Activated CD8-positive, alpha-beta T cell treated with anti-CD3 and anti-CD28 coated beads, Interleukin-2, amount 10 ng/mL, durations not matched to agents 7 days and 5 days (primary cell): ENCODE measurements at places on chromosomes 1 and 21. TPM values are rescaled to one million over a fixed set of nuclear protein-coding genes. Genes with fewer than 3 reads are reported as not detected.

DNA sequence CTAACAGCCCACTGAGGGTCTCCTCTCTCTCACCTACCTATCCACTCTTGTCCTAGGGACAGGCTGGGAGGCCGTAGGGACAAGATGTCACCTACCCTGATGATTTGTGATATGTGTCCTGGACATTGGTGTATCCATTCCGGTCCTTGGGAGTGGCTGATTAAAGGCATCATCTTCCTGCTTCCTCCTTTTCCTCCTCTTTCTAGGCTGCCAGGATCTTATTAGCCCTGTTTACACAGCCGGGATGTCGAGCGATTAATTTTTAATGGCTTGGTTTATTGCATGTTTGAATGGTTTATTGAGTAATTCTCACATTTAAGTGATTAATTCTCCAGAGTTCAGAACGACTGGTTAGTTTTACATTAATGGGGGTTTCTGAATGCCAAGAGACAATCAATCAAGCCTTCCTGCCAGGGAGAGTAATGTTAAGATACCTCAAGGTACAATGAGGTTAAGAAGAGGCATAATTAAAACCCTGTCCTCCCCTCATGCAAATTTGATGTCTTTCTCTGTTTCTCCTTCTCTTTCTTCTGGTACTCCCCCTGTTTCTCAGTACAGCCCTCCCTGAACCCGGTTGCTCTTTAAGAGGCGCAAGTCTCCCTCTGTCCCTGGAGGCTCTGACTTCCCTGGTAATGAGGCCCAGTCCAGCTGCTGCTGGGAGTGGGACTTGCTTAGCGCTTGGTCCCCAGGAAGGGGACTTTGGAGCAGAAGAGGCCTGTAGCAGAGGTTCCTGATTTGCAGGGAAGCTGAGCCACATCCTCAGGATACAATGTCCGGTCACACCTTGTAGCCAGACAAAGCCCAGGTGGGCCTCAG lies 50.9 kb downstream of the ACTL8 start:
- DNase-seq, result no peak
- H3K27ac ChIP-seq, result no peak overlapping the region
- no peaks in the 10 kb centered on the region for H3K27me3 ChIP-seq
- no peaks in the 10 kb centered on the region for H3K36me3 ChIP-seq

Gene S100A12
- not detected for total RNA-seq

DNA sequence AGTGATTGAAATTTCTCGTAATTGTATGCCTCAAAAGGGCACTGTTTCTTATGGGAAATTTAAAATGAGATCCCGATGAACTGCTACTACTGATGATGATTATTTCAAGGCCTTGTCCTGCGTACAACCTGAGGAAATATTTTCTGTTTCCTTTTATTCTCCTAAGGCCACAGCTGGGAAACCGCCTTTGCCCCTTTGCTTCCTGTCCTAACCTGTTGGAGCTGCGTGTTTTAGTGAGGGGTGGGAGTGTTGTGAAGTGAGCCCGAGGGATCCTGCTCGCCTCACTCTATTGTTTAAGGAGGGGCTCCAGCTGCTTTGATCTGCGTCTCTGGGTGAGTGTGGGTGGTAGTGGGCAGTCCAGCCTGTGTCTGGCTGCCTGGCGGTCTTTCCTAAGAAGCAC lies 14.4 kb downstream of the LAMC2 start:
- no peaks in the 10 kb centered on the region for H3K36me3 ChIP-seq
- no peak for DNase-seq
- peaks cover 27% of the 10 kb centered on the region for H3K27me3 ChIP-seq

GRCh38 chr1:188386161-188386560 lies 1557.4 kb downstream of the PLA2G4A start:
- no peak overlapping the region for H3K4me3 ChIP-seq
- no peak for DNase-seq
- H3K4me1 ChIP-seq, result no peaks in the 10 kb centered on the region
- H3K27me3 ChIP-seq, result no peaks in the 10 kb centered on the region

DNA sequence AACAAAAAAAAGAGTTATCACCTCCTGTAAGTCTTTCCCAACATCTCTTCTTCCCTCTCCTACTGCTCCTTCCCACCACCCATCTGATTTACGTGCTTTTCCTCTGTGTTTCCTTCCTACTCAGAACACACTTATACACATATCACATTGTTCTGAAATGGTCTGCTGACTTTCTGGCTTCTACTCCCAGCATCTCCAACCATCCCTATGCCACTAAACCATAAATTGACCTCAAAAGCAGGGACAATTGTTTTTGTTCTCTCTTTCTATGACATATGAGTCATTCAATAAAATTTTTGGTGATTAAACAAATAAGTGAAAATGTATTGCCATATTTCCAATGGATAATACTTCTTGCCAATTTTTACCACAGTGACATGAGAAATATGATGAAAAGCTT lies 8.2 kb downstream of the GOLPH3L start:
- no peak for DNase-seq
- H3K4me1 ChIP-seq, result peaks cover 9% of the 10 kb centered on the region
- no peak overlapping the region for H3K27ac ChIP-seq
- H3K4me3 ChIP-seq, result no peak overlapping the region
- peaks cover 27% of the 10 kb centered on the region for H3K36me3 ChIP-seq

DNA sequence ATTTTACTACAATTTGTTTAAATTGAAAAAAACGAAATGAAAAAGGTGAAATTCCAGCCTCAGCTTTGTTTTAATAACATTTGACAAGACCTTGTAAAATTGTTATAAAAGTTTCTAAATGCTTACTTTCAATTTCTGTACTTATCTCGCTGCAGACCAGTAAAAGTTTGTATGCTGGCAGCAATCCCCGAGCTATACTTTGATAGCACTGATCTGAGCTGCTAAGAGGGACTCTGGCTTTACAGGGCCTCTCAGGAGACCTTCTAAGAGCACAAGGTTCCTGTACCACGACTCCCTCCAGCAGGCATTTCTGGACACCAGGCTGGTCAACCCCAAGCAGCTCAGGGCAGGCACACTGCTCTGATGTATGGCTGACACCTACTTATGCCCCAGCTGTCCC lies 13.1 kb downstream of the STMN1 start:
- peaks cover 10% of the 10 kb centered on the region for H3K4me1 ChIP-seq
- peaks cover 22% of the 10 kb centered on the region for H3K36me3 ChIP-seq
- H3K4me3 ChIP-seq, result no peak overlapping the region
- no peak for DNase-seq
- no peaks in the 10 kb centered on the region for H3K27me3 ChIP-seq

DNA sequence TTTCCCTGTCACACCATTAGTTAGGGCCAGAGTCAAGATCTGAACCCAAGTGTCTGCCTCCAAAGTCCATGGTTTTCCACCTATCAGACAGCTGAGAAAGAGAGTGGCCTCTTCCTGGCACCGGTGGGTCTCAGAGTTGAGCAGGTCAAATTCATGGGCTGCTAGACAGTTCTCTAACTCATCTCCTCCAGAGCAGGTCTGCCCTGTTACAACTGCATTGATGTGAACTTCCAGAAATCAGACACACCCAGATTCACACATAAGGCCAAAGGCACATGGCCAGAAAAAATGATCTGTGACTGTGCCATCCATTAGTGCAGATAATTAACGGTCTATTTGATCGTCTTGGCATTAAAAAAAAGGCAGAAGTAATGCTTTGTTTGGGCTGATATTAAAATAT lies 17.5 kb downstream of the SMIM12 start:
- no peak overlapping the region for H3K4me3 ChIP-seq
- no peaks in the 10 kb centered on the region for H3K27me3 ChIP-seq
- no peak for DNase-seq
- H3K4me1 ChIP-seq, result peaks cover 12% of the 10 kb centered on the region
- H3K36me3 ChIP-seq, result no peaks in the 10 kb centered on the region

- H3K4me1 ChIP-seq, result peaks cover 2% of the 10 kb centered on the region
- no peaks in the 10 kb centered on the region for H3K27me3 ChIP-seq
These were observed 58.4 kb upstream of the COL6A1 start for GRCh38 chr21:45923146-45923545.

DNA sequence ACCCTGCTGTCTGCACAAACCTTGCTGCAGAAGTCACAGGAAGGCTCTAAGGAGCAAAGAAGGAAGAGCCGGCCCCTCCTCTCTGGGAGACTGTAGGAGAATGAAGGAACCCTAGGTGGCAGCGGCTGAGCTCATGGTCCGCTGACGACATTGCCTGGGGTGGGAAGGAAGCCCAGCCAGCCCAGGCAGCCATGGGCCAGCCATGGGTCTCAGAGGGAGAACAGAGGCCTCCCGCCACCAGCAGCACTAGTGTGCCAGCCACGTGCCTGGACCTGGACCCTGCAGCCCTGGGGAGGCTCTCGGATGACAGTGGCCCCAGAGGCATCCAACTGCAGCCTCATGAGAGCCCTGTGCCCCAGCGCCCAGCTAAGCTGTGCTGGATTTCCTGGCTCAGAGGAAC lies 49.2 kb upstream of the POFUT2 start:
- H3K4me1 ChIP-seq, result no peaks in the 10 kb centered on the region
- H3K27me3 ChIP-seq, result peaks cover 9% of the 10 kb centered on the region
- H3K36me3 ChIP-seq, result no peaks in the 10 kb centered on the region
- H3K27ac ChIP-seq, result no peak overlapping the region
- H3K4me3 ChIP-seq, result no peak overlapping the region
- no peak for DNase-seq

Gene ETNK2
- 0.11 TPM for total RNA-seq

DNA sequence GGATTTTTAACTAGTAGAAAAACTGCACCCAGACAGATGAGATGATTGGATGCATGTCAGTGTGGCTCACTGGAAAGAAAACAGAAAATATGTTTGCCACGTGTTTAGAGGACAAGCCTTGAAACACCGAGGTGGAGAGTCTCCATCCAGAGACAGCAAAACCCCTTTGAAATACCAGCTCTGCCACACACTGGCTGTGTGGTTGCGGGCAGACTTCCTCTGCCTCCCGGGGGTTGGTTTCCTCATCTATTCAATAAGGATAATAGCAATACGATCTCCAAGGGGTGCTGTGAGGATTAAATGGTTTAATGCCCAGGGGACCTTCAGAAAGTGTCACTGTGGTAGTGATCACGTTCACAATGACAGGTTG lies 67.2 kb upstream of the PARP1 start:
- H3K4me1 ChIP-seq, result peaks cover 8% of the 10 kb centered on the region
- no peak for DNase-seq
- no peak overlapping the region for H3K27ac ChIP-seq
- H3K27me3 ChIP-seq, result peaks cover 6% of the 10 kb centered on the region
- no peaks in the 10 kb centered on the region for H3K36me3 ChIP-seq

Gene RNU1-1
- total RNA-seq, result 1,730 TPM

GRCh38 chr1:88141499-88142074 lies 542.5 kb upstream of the PKN2 start:
- H3K4me1 ChIP-seq, result no peaks in the 10 kb centered on the region
- H3K27ac ChIP-seq, result no peak overlapping the region
- no peak for DNase-seq
- H3K4me3 ChIP-seq, result peak overlapping the region; percentile 25
